ENCODE measurements at places on chromosomes 16 and 17.

GRCh38 chr16:62652441-62653120, 616.3 kb upstream of the CDH8 start:
- DNase-seq, result no peak

GRCh38 chr16:29784157-29784556, 6.1 kb downstream of the ZG16 start:
- no peak for DNase-seq

DNA sequence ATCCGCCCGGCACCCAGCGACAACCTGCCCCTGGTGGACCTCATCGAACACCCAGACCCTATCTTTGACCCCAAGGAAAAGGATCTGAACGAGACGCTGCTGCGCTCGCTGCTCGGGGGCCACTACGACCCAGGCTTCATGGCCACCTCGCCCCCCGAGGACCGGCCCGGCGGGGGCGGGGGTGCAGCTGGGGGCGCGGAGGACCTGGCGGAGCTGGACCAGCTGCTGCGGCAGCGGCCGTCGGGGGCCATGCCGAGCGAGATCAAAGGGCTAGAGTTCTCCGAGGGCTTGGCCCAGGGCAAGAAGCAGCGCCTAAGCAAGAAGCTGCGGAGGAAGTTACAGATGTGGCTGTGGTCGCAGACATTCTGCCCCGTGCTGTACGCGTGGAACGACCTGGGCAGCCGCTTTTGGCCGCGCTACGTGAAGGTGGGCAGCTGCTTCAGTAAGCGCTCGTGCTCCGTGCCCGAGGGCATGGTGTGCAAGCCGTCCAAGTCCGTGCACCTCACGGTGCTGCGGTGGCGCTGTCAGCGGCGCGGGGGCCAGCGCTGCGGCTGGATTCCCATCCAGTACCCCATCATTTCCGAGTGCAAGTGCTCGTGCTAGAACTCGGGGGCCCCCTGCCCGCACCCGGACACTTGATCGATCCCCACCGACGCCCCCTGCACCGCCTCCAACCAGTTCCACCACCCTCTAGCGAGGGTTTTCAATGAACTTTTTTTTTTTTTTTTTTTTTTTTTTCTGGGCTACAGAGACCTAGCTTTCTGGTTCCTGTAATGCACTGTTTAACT, 1.0 kb downstream of the NOG start:
- DNase-seq, result no peak

DNA sequence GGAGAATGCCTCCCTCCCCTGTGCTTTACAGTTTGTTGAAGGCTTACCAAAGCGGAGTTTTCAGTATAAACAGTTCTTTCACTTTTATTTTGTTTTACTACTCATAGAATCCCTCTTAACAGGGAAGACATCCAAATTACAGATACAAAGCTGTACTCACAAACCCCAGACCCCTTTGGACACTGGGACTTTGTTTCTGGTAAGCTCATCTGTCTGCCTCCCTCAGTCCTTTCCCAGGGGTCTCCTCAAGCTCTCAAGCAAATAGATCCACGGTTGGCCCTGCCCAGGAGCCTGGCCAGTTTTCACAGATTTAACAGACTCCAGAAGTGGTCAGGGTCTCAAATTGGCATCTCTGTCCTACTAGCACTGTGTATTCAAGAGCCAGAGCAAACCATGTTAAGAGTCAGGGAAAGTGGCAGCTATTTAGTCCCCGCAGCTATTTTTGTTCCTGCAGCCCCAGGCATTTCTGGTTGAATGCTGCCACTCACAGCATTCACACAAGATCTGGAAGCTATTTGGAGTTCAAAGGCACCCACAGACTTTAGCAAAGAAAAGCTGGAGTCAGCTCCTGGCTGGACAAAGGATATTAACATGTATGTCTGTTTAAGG, 54.2 kb downstream of the TMEM100 start:
- no peak for DNase-seq

DNA sequence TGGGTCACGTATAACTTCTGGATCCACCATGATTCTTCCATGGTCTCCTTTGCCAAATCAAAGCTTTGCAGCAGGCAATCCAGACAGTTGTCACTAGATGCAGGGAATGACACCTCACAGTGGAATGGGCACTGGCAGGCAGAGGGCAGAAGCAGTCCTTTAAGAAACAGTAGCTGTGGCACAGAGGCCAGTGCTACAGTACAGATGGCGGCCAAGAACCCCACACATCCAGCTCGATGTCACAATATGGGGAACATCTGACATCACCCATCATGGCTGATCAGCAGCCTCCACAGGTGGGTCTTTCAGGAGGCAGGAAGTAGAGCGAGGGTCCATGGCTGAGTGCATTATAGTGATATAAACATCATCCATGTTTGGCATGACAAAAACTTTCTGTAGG, 18.8 kb upstream of the ERN1 start:
- DNase-seq, result no peak

DNA sequence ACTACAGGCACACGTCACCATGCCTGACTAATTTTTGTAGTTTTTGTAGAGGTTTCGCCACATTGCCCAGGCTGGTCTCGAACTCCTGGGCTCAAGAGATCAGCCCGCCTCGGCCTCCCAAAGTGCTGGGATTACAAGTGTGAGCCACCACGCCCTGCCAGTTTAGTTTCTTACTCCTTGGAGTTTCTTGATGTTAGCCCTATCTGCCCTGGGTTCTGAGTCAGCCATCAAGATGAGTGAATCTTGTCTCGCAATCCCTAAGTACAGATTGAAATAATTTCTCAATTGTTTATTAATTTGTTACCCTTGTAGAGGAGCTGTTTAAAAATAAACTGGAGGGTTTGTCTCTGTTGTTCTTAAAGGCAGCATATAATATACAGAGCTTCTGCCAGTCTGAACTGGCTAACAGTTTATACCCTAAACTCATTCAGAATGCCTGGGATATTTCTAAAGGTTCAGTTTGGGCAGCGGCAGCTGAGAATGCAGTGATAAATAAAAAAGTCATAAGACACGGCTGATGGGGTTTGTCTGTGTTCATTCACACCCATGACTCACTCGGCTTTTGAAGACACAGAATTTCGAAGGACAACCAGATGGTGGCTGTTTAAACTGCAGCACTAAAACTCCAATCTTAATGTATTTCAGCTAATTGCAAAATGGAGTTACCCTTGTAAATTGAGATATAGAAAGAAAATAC, 39.6 kb downstream of the GPRC5B start:
- DNase-seq, result peak; percentile 53

DNA sequence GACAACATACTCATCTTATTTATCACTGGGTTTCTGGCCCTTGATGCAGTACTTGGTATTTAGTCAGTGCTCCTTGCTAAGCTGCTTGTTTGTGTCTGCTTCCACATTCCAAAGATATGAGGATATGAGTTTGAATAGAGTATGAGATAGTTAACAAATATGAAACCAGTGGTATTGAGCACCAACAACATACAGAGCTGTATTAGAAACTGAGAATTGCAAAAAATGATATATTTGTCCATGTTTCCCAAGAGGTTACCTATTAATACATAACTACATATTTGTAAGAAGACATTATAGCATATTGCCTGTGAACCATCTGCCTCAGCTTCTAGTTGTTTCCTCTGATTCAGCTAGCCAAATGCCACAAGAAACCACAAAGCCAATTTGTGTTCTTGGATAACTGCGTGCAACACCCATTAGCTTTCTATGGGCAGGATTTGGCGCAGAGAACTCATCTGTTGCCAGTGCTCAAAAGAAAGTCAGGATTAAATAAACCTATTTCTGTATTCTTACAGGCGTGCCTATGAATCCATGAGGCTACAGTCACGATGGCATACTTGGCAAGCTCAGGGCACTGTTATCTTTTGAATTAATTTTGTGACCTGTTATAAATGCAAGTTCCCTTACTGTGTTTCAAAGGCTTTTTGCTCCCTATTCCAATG, 194.4 kb downstream of the MAP2K6 start:
- DNase-seq, result peak; percentile 84

DNA sequence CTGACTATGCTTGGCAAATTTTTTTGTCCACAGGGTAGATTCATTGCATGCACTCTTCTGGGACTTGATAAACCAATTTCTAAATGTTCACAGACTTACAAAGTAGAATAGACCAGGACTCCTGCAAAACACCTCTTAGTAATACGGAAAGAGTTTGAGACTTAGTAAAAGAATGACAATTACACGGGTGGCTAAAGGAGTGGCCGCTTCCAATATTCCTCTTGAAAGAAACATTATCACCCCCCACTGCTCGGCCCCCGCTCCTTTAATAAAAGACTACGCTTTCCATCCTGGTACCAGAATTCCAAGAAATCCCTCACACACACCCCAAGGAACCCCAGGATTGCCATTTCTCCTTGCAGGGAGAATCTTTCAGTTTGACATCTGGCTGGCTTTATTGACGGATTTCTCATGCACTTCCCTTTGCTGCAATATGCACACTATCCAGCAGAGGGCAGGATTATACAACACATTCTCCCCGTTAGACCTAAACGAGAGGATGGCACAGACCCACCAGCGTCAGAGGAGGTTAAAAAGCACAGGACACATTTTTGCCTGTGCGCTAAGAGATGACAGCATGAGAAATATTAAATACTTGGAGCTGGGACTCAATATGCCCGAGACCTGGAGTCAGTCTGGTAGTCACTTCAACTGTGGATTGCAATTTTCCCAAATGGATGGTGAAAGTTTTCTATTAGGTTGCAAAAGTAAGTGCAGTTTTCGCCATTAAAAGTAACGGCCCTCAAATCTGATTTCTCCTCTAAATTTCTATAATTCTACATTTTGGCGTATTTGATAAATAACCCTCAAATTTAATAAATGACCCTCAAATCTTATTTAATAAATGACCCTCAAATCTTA, 46.6 kb upstream of the NUDT7 start:
- no peak for DNase-seq

GRCh38 chr16:89140981-89141883, 30.3 kb upstream of the CDH15 start:
- no peak for DNase-seq

- no peak for DNase-seq
These were observed 11.5 kb downstream of the FLII start for GRCh38 chr17:18246880-18247612.

DNA sequence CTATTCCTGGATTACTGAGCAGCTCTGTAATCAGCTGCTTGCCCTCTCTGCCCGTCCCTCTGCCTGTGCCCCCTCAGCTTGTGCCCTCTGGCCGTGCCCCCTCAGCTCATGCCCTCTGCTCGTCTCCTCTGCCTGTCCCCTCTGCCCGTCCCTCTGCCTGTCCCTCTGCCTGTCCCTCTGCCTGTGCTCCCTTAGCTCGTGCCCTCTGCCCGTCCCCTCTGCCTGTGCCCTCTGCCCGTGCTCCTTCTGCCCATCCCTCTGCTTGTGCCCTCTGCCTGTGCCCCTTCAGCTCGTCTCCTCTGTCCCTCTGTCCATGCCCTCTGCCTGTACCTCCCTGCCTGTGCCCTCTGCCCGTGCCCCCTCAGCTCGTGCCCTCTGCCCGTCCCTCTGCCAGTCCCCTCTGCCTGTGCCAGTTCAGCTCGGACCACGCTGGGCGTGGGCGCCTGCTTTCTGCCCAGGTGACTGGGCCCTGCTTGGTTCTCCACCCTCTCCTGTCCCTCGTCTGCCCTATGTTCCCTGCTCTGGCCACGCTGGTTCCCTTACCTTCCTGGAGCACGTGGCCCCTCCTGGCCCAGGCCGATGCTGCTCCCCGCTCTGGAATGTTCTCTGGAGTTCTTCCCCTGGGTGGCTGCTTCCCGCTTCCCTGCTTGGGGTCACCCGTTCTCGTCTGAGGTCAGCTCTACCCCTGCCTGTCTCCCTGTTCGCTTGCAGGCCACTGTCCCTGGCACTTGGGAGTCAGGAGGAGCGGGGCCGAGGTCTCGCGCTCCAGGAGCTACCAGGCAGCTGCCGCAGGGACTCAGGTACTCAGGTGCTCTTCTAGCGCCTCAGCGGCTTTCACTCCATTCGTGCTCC, 63.9 kb downstream of the BANP start:
- no peak for DNase-seq
